Stimulated activated CD8-positive, alpha-beta memory T cell treated with anti-CD3 and anti-CD28 coated beads, Interleukin-4, amount 100 ng/mL, for 24 hours (primary cell): ENCODE measurements at places on chromosomes 4 and X.

GRCh38 chrX:72568406-72569092 is 4.1 kb downstream of the HDAC8 start:
- DNase-seq: no peak

- DNase-seq: no peak
Measured at GRCh38 chr4:14749910-14750309, 252.4 kb upstream of the CPEB2 start.

DNA sequence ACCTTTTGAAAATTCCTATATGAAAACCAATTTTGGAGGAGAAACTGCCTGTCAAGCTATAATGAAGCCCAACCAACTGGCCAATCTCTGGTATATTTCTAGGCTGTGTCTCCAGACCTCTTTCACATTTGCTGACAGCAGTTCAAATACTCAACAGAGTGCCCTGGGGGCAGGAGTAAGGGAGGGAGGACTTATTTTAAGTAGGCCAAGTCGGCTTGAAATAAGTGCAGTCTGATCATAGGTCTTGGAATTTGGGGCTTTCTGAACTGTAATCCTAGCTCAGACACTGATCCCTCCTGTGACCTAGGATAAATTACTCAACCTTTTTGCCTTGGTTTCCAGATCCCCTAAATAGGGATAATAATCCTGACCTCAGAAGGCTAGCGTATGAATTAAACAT is 59.4 kb upstream of the SLC7A11 start:
- no peak for DNase-seq

GRCh38 chr4:110769578-110769977 is 146.7 kb upstream of the PITX2 start:
- DNase-seq: no peak

DNA sequence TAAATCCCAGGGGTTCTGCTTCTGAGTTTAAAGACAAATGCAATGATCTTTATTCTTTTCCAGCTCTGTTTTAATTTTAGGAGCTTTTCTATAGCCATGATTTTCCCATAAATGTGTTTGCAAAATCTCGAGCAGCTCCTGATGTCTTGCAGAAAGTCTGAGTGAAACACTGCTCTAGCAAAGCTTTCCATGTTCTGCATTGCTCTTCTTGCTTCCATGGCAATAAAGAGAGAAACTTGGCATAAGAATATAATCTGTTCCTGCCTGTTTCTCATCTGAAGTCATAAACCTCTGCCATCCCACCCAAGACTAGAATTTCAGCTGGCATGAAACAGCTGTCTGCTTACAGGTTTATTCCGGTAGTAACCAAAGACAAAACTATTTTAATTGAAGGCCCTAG is 254.5 kb downstream of the SPRY1 start:
- DNase-seq: no peak

DNA sequence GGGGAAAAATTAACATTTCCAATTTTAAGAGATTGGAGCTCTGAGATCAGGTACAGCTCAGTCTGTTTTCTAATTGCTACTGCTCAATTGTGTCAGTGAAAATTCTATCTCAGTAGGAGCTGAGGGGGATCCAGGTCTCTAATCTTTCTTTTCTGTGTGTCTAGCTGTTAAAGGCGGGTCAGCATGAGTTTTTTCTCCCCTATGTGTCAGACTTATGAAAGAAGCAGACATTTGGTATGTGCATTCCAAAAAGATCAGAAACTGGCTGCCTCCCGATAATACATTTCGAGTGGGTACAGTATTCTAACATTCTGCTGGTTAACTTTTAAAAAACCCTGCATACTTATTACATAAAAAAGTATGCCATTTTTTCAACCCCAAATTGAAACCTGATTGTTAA is 72.4 kb downstream of the PCDH7 start:
- no peak for DNase-seq

GRCh38 chrX:154412468-154412867 is 1.1 kb downstream of the TAFAZZIN start:
- DNase-seq: no peak

- DNase-seq: no peak
Measured at GRCh38 chrX:140318296-140318695, 186.6 kb downstream of the SOX3 start.

DNA sequence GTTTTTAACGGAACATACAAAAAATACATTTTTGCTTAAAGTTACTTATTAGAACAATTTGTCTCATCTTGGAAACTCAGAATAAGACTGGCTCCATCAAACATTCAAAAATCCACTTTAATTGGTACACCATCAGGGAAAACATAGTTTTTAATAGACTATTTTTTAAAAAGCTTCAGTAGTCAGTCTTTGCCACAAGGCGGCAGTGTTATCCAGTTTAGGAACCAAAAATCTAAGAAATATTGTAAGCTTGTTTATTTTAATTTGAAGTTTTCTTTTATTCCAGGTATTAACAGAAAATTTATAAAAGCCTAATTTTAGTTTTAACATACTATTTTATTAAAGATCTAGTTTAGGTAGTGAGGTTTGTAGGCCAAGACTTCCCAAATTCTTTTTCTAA is 107.7 kb downstream of the APOOL start:
- DNase-seq: no peak

GRCh38 chr4:112251019-112251643 is 19.5 kb downstream of the AP1AR start:
- DNase-seq: no peak

DNA sequence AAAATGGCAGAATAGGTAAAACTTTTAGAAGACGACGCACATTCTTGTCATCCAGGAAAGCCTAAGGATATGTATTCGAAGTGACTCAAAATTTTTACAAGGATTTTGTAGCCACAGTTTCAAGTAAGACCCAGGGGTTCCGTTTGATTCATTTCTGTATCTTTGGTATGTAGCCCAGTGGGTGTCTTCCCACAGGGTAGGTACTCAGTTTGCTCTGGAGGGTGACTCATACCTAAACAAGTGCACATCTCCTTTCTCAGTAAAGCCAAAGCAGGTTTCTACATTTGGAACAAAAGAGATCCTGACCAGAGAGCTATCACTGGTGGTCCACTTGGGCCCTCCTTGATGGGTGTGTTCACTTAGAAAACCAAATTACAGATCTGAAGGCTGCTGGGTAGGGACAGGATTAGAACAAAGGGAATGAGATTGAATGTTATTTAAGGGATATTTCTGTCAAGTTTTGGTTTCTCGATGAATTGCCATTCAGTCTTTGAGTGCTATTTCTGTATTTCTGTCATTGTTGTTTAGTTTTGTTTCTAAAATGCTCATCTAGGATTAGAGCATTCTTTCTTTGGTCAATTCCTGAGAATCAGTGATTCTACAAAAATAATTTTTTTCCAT is 56.1 kb downstream of the PLS3 start:
- no peak for DNase-seq

- DNase-seq: no peak
Measured at GRCh38 chr4:128286474-128287058, 1.0 kb downstream of the PGRMC2 start.

DNA sequence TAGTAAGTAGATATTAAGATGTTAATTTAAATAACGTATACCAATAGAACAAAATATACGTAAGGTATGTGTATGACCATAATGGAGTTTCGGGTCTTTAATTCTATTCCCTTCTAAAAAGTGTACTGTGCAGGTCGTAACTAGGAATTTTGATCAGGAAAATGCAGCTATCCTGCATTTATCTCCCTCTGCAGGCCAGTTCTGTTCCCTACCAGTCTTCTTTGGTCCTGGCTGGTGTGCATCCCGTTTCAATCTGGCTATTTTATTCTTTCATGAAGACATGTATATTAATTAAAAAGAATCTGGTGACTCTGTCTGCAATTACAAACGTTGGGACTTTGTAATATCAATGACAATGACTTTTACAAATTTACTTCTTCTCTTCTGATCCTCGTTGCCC is 534.1 kb upstream of the AADAT start:
- no peak for DNase-seq

- no peak for DNase-seq
Measured at GRCh38 chr4:176654565-176655216, 138.0 kb downstream of the VEGFC start.

DNA sequence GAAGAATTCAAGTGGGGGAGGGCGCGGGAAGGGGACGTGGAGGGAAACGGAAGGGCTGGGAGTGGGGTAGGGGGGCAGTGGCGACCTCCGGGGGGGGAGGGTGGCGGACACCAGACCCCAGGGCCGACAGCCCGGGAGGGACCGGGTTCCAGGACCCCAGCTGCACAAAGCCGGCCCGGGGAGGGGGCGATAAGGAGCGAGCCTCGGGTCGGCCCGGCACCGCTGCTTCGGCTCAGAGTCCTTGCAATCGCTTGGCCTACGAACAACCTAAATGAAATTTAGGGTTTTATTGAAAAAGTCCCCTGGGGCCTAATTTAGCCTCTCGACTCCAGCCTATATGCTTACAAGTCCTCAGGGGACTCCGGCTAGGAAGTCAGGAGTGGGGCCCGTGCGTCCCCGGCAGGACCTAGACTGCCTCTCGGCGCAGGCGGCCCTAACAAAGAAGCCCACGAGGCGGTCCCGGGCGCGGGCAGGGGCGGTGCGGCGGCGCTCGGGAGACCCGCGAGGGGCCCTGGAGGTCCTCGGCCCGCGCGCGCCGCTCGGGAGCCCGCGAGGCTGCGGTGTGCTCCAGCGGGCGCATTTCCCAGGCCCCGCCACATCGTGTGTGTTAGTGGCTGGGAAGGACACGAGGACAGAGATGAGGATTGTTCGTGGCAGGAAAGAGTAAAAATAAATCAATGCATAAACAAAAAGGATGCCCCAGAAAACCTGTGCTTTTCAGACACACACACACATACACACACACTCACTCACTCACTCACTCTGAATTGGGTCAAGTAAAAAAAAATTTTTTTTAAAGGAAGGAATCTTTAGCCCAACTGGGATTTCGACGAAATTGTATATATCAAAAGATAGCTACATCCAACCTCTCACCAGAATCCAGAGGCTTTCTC is 70.0 kb downstream of the MGST2 start:
- no peak for DNase-seq

DNA sequence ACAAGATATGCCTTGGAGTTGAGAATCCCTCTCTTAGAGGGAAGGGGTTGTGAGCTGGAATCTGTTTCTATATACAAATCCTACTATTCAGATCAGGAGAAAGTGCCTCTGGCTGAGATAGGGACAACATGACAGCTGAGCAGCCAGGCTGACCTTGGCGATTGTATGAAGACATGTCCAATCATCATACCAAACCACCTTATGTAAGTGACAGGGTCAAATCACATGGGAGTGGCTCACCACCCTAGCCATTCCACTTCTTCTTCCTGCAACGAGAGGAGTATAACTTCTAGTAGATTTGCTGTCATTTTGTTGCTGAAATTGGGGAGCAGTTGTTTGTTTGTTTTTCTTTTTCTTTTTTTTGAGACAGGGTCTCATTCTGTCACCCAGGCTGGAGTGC is 48.3 kb upstream of the TMEM150C start:
- no peak for DNase-seq

DNA sequence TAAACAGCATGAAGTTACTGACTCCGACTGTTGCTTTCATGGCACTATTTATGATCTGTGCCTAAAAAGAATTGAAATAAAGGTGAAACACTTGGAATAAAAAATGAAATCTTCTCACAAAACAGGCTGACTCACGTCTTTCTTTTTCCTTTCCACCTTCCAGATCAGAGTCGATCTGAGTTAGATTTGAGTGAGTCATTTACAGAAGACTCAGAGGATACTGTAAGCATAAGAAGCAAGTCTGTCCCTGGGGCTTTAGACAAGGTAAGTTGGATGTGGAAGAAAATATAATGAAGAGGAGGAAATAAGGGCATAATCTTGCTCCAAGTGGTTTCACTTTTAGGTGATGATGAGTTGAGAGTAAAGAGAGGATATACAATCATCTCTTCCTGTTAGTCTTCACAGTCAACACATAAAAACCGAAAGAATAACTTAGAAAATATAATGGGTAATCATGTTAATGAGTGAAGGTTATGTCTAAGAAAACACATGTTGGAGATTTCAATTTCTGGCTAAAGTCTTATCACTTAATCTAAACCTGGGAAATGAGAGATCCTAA is 89.7 kb downstream of the SYTL5 start:
- no peak for DNase-seq

DNA sequence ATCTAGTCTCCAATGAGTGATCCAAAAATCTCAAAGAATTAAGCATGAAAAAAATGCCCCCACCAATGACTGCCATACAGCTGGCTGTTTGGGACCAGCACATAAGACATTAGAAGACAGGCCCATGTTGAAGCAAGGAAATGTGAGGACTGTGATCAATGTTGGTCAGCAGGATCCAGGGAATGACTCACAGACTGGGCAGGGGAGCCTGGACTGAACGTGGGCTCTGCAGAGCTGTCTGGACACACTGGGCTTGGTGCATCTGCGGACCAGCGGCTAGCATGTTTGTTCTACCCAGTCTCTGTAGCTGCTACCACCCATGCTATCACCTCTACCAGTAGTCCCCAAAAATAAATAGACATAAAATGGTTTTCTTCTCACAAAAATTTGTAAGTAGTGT is 108.6 kb downstream of the PALLD start:
- no peak for DNase-seq

GRCh38 chr4:9921326-9921725 is 100.0 kb downstream of the SLC2A9 start:
- DNase-seq: no peak

GRCh38 chr4:41257906-41258305 is 1.2 kb downstream of the UCHL1 start:
- no peak for DNase-seq

- DNase-seq: no peak
Measured at GRCh38 chr4:112060212-112060611, 85.0 kb upstream of the FAM241A start.

DNA sequence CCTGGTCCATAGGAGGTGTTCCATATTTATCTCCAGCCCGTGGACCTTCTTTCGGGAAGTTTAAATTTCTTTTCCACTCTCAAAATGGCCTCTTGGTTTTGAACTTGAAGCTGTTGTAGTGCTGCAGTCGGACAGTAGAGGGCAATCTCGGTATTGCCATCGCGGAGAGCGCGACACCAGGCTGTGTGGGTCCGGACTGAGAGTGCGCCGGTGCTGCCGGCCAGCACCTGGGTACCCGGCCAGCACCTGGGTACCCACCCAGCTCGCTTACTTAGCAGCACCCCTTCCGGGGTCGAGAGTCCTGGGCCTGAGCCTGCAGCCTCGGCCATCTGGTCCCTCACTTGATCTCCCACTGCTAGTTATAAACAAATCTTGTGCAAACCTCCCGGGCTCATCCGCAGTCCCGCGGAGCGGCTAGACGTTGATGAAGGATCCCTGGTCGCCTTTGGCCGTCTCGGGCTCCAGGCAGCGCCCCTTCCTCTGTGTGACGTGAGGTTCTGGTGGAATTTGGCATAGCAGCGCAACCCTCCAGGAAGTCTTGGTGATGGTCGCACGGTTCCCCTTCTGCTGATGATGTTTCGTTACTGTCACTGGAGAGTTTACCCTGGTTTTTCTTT is 18.0 kb downstream of the FAM9A start:
- peak; percentile 9 for DNase-seq

DNA sequence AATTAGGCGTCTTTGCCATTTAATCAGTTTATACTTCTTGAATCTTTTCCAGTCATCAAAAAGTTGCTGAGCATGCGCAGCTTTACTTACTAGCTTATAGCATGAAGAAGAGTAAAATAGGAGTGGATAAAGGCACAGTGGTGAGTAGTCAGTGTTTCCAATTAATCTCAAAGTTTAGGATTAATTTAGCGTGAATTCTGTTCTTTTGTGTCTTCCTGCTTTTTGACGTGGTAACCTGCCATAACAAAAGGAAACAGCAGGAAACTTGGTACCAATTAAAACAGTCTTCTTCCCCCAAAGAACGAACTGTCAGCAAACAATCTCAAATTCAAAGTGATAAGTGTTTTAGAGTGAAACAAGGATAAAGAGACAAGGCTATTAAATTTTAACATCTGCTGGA is 61.9 kb downstream of the TET2 start:
- no peak for DNase-seq
